Smooth muscle cell of trachea (primary cell): ENCODE measurements at places on chromosomes 12 and 14. TPM values are rescaled to one million over a fixed set of nuclear protein-coding genes. Genes with fewer than 3 reads are reported as not detected.

The BDKRB2 gene
- total RNA-seq = 67.2 and 253 TPM in 2 replicates

The WDHD1 gene
- 6.3 and 18.8 TPM in 2 replicates for total RNA-seq

The SLC17A8 gene
- not detected in 2 replicates for total RNA-seq

The PLEK2 gene
- 3.0 and 6.7 TPM in 2 replicates for total RNA-seq

The C12orf56 gene
- total RNA-seq = 1.9 and 2.0 TPM in 2 replicates

The PTCSC3 gene
- not detected in 2 replicates for total RNA-seq

The CD163 gene
- total RNA-seq = not detected in 2 replicates

The CPNE6 gene
- not detected in 2 replicates for total RNA-seq

The KCNC2 gene
- total RNA-seq = not detected in 2 replicates

The GALNT9 gene
- total RNA-seq = 0.17 and 0.29 TPM in 2 replicates

The KRT2 gene
- not detected in 2 replicates for total RNA-seq

The NRL gene
- 0.83 and 0.87 TPM in 2 replicates for total RNA-seq

The CDH24 gene
- total RNA-seq = 4.7 and 13.6 TPM in 2 replicates

The PTHLH gene
- total RNA-seq = 0.83 and 1.9 TPM in 2 replicates

The POTEG gene
- total RNA-seq = not detected in 2 replicates

The GALNT8 gene
- total RNA-seq = under 0.01 and 0.29 TPM in 2 replicates

The SNRNP35 gene
- total RNA-seq = 23.8 and 32.4 TPM in 2 replicates

The SLCO1B1 gene
- total RNA-seq = not detected in 2 replicates

The SCNN1A gene
- under 0.01 TPM in 1 of 2 replicates, not detected in the other for total RNA-seq

The GPR84 gene
- total RNA-seq = not detected in 2 replicates

The TMEM179 gene
- not detected in 2 replicates for total RNA-seq

The RFC5 gene
- total RNA-seq = 8.6 and 22.5 TPM in 2 replicates

The ANAPC5 gene
- total RNA-seq = 139 and 167 TPM in 2 replicates

The CS gene
- total RNA-seq = 99.2 and 103 TPM in 2 replicates

The EFS gene
- 1.7 and 4.8 TPM in 2 replicates for total RNA-seq

The AMN gene
- 0.15 and 0.17 TPM in 2 replicates for total RNA-seq

The ART4 gene
- total RNA-seq = 0.44 TPM in 1 of 2 replicates, not detected in the other

The YARS2 gene
- total RNA-seq = 31.1 and 36.6 TPM in 2 replicates

The IL31 gene
- total RNA-seq = not detected in 2 replicates

The MYG1 gene
- total RNA-seq = 56.0 and 58.1 TPM in 2 replicates

The ANP32D gene
- not detected in 2 replicates for total RNA-seq

The KCNMB4 gene
- 0.17 and 0.44 TPM in 2 replicates for total RNA-seq

The WSCD2 gene
- total RNA-seq = not detected in 2 replicates

The ESR2 gene
- 0.29 and 0.50 TPM in 2 replicates for total RNA-seq

The ZFHX2 gene
- total RNA-seq = 0.15 and 0.66 TPM in 2 replicates

The CFAP251 gene
- total RNA-seq = 1.6 and 4.8 TPM in 2 replicates

The APOLD1 gene
- total RNA-seq = 2.6 and 13.7 TPM in 2 replicates

The DPPA3 gene
- not detected in 2 replicates for total RNA-seq

The HAL gene
- under 0.01 TPM in 2 replicates for total RNA-seq

The LHX5 gene
- not detected in 2 replicates for total RNA-seq

The SYT1 gene
- 1.3 and 1.6 TPM in 2 replicates for total RNA-seq

The PLBD2 gene
- 59.1 and 102 TPM in 2 replicates for total RNA-seq

The SGPP1 gene
- total RNA-seq = 35.6 and 39.0 TPM in 2 replicates

The NUBPL gene
- total RNA-seq = 9.4 and 18.9 TPM in 2 replicates

The NKX2-8 gene
- total RNA-seq = not detected in 2 replicates

The TMEM52B gene
- under 0.01 TPM in 1 of 2 replicates, not detected in the other for total RNA-seq

The UNC79 gene
- total RNA-seq = under 0.01 and 0.33 TPM in 2 replicates

The ACOT6 gene
- not detected in 2 replicates for total RNA-seq

The FGD6 gene
- total RNA-seq = 6.1 and 8.9 TPM in 2 replicates

The DTX3 gene
- total RNA-seq = 16.9 and 25.0 TPM in 2 replicates

The CYP27B1 gene
- total RNA-seq = 0.15 and 0.33 TPM in 2 replicates

The FAM222A gene
- total RNA-seq = 0.15 and 0.33 TPM in 2 replicates

The ATF1 gene
- total RNA-seq = 20.7 and 23.0 TPM in 2 replicates

The PLEKHG7 gene
- not detected in 2 replicates for total RNA-seq

The FGF6 gene
- total RNA-seq = not detected in 2 replicates
